ENCODE measurements at places on chromosomes 1 and 21.
A peak's percentile ranks its signal among the peaks of the same experiment; 100 is the strongest.

DNA sequence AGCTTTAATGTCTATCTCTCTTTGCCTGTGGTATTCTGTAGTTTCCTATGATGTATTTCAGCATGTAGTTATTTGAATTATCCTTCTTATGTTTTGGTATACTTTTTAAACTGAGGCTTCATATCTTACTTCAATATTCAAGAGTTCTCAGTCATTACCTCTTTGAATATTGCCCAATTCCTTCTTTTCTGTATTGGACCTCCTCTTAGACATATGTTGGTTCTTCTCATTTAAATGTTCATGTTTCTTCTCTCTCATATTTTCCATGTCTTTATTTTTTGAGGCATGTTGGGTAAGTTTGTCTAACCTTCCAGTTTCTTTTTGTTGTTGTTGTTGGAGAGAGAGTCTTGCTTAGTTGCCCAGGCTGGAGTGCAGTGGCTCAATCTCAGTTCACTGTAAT lies 140.6 kb downstream of the MRPS6 start:
- DNase-seq, result no peak

DNA sequence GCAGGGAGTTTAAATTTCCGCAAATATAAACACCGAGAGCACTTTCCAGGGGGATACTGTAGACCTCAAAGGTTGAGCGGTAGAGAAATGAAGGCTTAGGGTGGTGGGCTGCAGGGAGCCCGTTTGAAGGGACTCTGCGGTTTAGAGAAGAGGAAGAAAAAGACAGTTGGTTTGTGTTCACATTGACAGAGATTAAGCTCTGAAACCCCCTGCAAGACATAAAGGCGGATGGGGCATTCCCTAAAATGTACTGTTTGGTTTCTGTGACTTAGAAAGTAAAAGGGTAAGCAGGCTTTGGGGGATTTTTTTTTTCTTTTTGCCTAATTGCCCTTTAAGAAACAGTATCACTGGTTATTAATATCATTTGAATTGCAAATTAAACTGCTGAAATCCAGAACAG lies 1.3 kb downstream of the KAZN start:
- no peak for DNase-seq

DNA sequence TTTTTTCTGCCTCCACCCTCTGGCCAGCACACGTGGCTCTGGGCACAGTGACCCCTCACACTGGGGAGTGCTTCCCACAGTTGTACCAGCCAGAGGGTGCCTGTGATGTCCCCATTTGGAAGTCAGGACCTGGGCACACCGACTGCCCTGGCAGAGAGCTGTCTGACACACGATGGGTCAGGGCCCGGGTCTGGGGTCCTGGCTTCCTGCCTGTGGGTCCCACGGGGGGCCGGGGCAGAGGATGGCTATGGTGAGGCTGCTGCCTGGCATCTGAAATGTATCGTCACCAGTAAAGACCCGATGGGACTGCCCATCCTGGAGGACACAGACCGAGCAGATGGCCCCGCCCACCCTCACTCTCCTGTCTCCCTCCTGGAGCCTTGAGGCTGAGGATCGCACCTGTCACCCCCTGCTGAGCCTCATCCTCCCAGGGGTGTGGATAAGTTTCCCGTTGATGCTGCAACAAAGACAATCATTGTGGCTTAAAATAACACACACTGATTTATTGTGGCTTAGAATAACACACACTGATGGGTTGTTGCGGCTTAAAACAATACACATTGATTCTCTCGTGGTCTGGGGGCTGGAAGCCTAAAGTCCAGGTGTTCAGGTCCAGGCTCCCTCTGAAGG lies 88.8 kb upstream of the TTC34 start:
- DNase-seq, result no peak

DNA sequence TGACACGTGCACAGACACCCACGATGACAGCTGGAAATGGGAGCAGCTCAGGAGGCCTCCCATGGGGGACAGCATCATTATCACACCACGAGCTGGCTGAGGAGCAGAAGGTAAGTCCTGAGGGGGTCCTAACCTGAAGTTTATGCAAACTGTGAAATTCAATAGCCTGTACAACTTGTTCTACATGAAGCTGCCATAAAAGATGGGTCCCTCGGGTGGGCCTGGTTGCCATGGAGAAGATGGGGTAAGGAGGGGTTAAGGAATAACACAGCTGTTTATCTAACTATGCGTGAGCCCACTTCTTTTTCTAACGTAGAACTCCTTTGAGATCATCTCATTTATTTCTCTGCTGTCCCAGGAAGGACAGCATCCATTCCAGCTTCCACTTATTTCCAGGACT lies 163.4 kb upstream of the CD34 start:
- DNase-seq, result no peak

DNA sequence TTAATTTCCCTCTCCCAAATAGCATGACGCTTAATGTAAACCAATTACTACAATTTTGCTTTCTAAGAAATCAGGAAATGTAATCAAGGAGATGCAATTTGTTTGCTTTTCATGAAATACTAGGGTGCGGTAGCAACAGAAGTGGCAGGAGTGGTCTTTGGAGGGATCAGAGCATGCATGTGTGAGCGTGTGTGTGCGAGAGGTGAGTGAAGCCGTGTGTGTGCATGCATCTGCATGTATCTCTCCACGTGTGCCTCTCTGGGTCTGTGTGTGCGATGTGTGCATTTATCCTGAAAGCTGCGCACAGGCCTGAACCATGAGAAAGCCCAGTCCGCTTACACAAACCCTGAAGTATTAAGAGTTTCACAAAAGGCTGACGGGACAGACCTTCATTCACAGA lies 249.8 kb upstream of the C1orf174 start:
- no peak for DNase-seq

- DNase-seq, result no peak
These were observed 4.4 kb upstream of the EFHD2 start for GRCh38 chr1:15405106-15405850.

- DNase-seq, result no peak
These were observed 27.7 kb downstream of the CHAF1B start for GRCh38 chr21:36412916-36413315.

DNA sequence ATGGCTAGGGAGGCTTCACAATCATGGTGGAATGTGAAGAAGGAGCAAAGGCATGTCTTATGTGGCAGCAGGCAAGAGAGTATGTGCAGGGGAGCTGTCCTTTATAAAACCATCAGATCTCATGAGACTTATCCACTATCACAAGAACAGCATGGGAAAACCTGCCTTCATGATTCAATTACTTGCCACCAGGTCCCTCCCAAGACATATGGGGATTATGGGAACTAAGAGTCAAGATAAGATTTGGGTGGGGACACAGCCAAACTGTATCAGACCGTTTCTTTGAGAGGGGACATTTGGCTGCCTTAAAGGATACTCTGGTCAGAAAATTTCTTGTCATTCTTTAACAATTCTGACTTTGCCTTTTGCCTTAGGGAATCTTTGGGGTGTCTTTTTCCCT lies 3.2 kb upstream of the XPR1 start:
- DNase-seq, result no peak

GRCh38 chr1:9105336-9105867 lies 23.5 kb downstream of the GPR157 start:
- DNase-seq, result no peak

DNA sequence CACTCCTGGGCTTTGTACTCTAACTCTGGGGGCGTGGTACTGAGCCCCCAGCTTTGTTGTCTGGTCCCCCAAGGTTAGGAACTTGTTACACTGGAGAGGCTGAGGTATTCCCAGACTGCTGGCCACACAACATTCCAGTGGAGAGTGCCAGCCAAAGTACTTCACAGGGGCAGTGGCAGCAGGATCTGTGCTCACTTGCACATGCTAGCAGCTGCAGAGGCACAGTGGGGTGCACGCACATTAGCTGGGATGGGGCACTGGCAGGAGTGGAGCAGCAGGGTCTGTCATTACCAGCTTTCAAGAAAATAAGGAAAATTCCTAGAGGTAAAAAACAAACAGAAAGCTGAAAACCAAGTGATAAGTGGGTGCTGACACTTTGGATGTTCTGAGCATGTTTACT lies 31.0 kb downstream of the ZNF691 start:
- no peak for DNase-seq

DNA sequence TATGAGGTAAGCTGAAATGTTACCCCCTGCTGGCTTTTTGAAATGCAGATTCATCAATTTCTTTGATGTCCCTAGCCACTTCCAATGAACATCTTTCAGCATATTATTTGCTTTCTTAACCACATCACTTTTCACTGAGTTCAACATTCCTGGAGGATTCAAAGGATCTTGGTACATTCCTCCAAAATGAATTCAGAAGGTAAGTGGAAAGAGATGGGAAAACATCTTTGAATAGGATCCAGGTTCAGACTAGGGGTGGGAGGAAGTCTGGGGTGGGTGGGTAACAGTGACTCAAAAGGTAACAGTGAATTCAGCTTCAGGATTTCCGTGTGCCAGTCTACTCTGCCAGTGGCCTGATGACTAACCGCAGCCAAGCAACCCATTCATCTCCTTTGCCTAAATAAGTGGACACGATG lies 180.7 kb downstream of the ZC3H11B start:
- no peak for DNase-seq

DNA sequence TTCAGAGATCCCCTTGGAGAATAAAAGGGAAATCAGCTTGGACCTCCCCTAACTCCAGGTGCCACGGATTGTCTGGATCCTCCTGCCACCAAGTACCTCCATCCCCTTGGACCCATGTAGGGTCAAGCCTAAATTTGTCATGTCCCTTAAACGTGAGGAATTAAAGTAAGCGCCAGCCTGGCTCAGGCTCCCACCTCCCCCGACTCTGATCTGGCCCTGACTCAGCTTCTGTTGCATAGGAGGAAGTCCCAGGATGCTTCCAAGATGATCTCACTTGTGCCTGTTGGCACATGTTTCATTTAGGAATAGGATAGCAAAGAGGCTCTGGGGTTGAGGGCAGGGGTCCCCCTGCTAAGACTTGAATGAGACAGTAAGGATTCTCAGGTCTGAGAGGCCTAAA lies 231.9 kb upstream of the JUN start:
- DNase-seq, result no peak

GRCh38 chr1:54766726-54767125 lies 2.4 kb upstream of the PARS2 start:
- no peak for DNase-seq

- no peak for DNase-seq
These were observed 642.7 kb downstream of the NPHP4 start for GRCh38 chr1:5349526-5349925.

DNA sequence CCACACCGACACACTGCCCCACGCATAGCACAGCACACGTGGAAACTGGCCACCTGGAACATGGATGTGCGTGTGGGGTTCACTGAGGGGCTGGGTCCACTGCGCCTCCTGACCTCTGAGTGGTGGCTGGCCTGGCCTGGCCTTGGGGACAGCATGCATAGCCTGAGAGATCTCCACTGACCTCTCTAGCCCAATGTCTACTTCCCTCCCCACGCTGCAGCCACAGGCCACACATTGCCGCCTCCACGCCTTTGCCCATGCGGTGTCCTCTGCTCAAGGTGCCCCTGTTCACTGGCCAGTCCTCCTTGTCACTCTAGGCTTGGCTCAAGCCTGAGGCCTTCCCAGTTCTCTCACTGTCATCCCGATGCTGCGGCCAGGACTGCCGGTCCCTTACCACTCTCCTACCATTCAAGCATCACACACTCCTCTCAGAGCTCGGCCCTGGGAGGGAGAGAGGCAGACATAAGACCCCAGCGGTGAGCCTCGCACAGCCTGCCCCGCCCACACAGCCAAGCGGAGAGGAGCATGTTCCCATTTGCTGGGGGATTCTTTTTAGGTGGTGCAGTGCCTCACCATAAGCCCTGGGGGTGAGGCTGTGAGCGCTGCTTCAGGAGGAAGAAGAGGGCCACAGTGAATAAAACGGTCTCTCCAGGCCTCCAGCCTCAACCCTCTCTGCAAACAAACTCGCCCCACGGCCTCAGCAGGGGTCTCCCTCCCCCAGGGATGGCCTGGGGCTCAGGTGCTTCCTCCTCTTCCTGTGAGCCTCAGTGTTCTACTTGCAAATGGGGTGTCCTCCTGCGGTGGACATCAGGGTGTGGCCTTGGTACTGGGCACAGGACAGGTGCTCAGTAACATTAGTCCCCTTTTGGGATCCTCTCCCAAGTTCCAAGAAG lies 80.8 kb downstream of the DMRTB1 start:
- DNase-seq, result no peak

GRCh38 chr1:186819126-186819525 lies 9.6 kb upstream of the PLA2G4A start:
- DNase-seq, result no peak

DNA sequence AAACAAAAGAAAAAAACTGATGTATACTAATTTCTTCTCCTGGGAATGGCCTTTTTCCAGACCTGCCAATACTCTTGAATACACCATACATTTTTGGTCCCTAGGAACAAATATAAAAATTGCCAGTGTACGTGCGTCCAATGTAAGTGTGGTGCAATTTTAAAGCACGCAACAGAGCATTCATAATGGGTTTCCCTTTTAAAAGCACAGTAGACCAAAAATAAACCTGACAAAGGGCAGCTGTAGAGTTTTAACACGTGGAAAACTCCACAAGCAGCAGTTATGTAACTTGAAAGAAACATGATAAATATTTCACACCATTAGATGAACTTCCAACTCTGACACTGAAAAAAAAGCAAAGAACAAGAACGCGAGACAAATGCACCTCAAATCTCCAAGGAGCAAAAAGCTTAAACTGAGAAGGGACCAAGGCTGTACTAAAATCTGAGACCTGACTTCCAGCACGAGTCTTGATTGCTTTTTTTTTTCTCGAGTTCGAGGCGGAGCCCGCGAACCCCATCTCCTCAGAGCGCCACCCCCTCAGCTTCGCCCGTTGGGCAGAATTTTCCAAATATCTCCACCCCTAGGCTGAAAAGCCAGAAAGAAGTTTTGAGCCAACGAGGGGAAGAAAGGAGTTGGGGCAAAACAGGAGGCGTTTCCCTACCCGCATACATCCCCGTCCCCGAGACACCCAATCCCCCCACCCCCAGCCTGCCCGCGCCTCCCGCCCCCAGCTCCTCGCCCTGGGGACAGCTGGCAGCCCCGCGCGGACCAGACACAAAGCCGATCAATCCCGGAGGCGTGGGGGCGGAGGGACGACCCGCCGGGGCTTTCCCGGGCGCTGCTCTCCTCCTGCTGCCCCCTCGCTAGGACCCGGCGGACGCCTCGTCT lies at the start of gene JAM2:
Gene JAM2 (plus strand): TSS at position 599 of the 891 bp plus-strand sequence. CDS start 564 bp downstream, outside the sequence.
- peak; percentile 46 for DNase-seq

- DNase-seq, result peak; percentile 92
These were observed 76.4 kb downstream of the FHAD1 start for GRCh38 chr1:15323351-15323988.

- DNase-seq, result no peak
These were observed 8.0 kb downstream of the NDUFS5 start for GRCh38 chr1:39034114-39034654.

DNA sequence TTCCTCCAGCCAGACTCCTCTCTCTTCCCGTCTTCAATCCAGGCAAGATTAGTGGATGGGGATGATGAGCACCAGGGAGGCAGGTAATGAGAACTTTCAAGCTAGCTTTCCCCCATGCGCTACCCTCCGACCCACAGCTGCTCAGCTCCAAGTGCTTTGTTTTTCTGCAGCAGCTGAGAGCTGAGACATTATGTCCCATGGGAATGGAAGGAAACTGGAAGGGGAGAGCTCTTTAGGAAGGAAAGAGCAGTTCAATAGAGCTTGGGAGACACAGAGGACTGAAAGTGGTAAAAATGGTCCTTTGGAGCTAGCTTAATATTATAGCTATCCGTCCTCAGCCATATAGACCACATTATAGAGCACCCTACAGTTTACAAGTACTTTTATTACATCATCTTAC lies 39.8 kb downstream of the RAB3B start:
- no peak for DNase-seq

GRCh38 chr1:241271427-241271826 lies 85.6 kb downstream of the RGS7 start:
- no peak for DNase-seq

Data from head of caudate nucleus (tissue), 42 donors.